Thyroid gland (tissue), 4 donors: ENCODE measurements at places on chromosomes 2 and 18. TPM values are rescaled to one million over a fixed set of nuclear protein-coding genes. Genes with fewer than 3 reads are reported as not detected.

- no peaks in the 10 kb centered on the region for H3K36me3 ChIP-seq
- no peak for DNase-seq
- H3K4me3 ChIP-seq: no peak overlapping the region
- no peaks in the 10 kb centered on the region for H3K27me3 ChIP-seq
- no peaks in the 10 kb centered on the region for H3K4me1 ChIP-seq
- H3K27ac ChIP-seq: no peak overlapping the region
These were observed 28.1 kb upstream of the TMEM247 start for GRCh38 chr2:46451131-46451711.

DNA sequence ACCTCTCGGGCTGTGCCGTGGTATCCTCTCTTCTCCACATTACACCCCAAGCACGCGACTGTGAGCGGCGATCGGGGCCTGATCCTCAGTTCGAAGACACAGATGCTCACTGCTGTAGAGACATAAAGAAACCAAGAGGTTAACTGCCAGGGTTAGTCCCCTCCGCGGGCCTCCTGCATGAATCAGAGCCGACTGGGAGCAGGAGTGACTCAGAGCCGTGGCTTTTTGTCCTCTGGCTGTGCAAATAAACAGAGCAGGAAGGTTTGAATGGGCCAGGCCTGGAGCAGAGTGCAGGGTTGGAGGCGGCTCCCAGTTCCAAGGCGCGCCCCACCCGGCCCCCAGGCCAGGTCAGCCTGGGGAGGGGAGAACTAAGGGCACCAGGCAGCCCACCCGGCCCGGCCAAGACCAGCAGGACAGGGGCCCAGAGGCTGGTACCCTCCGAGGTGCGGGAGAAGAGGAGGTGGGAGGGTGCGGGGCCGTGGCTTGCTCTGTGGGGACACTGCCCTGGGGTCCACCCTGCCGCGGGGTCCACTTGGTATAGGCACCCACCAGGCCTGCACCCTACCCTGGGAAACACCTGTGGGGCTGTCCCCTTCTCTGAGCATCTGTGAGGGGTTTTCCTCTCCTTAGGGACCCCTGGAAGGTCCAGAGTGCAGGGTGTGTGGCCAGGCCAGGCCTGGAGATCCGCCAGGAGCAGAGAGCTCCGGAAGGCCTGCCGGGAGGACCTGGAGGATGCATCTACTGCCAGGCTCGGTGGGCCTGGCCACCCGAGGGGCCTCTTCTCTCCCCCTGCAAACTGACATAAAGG lies 16.5 kb downstream of the TWIST2 start:
- no peak overlapping the region for H3K27ac ChIP-seq
- no peak overlapping the region for H3K4me3 ChIP-seq
- no peaks in the 10 kb centered on the region for H3K4me1 ChIP-seq
- no peak for DNase-seq

KIF5C gene
- total RNA-seq: 1.9 TPM

ING5 gene
- 42.2 TPM for total RNA-seq

- H3K4me1 ChIP-seq: peaks cover 55% of the 10 kb centered on the region
- H3K27me3 ChIP-seq: no peaks in the 10 kb centered on the region
- H3K36me3 ChIP-seq: no peaks in the 10 kb centered on the region
- peak overlapping the region; percentile 98 for H3K27ac ChIP-seq
These were observed 1.4 kb downstream of the CYRIA start for GRCh38 chr2:16664052-16664731.

DNA sequence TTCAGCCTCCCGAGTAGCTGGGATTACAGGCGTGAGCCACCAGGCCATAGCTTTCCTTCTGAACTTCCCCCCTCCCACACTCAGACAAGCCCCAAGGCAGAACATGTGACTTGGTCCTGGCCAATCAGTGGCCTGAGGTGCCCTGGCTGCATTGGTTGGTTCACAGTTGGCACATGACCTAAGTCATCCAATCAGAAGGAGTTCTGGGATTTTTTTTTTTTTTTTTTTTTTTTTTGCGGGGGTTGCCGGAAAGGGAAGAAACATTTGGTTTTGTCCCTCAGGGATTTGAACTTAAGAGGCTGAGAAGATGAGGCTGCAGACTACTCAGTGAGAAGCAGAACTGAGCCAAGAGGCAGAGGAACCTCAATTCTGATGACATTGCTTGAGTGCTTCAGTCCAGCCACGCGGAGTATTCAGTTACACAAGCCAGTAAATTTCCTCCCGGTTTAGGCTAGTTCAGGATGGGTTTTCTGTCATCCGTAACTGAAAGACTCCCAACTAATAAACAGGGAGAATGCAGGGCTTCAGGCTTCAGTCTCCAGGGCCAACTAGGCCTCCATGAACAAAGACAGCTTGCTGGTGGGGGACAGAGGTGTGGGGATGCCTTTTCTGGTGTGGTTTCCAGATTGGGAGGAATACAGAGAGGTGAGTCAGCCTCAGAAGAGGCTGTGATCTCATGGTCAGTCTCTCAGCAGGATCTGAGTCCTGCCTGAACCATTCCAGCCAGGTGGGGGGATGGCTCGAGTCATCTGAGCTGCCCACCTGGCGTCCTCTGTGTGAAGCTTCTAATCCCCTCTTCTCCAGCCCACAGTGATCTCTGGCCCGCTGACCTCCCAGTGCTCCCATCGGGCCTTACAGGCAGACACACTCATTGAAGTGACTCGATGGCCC lies 9.2 kb downstream of the PTMA start:
- DNase-seq: no peak
- H3K4me1 ChIP-seq: peaks cover 8% of the 10 kb centered on the region
- H3K27ac ChIP-seq: no peak overlapping the region
- H3K27me3 ChIP-seq: no peaks in the 10 kb centered on the region
- peaks cover 3% of the 10 kb centered on the region for H3K36me3 ChIP-seq
- no peak overlapping the region for H3K4me3 ChIP-seq
